LoVo (cell line): ENCODE measurements at places on chromosomes 12 and 14.

DNA sequence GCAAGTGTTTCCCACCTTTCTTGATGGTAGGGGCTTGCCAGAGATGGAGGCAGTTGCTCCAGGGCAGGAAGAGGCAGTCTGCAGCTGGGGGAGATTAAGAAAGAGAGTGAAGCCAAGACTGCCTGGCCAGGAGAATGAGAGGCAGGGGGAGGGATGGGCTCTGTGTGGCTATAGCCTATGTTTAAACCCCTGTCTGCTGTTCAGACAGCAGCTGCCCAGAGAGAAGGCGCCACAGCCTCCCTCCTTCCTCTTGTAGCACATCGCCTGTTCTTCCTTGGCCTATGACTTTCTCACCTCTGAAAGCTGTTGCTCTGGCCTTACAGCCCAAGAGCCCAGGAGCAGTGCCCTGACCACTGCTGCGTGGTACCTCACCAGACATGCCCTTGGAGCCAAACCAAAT, 61.7 kb downstream of the EMP1 start:
- no peak for DNase-seq

GRCh38 chr12:14982562-14982961, 9.7 kb downstream of the PDE6H start:
- DNase-seq = no peak

DNA sequence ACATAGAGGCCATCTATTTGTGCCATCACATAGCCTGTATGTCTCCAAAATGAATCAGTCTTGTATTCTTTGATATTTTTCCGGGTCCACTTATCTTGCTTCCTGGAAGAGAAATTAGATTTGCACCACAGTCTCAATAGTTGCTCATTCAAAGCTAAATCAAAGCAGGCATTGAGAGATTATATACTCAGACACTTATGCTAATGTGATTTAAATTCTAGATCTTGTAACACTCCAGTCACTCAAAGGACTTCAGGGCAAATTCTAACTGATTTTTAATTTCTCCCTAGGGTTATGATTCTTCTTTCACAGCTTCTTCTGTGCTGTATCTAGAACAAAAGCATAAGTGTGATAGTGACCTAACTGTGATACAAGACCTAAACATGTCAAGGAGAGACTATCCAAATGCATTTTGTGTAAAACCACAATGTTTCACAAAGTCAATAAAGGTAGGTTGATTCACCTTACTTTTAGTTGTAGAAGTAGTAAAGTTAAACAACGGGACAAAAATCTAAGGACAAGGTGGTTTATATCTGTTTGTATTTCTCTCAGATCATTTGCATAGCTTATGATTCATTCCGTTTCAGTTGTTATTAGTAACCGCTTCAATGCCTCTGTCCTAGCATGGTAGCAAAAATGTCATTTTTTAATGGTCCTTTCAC, 26.8 kb downstream of the PLBD1 start:
- DNase-seq = no peak

- no peak for DNase-seq
Observed at GRCh38 chr14:71956920-71957563, 24.8 kb downstream of the RGS6 start.

GRCh38 chr12:49008943-49009342, 9.6 kb downstream of the PRKAG1 start:
- no peak for DNase-seq

GRCh38 chr12:85325442-85325841, 45.4 kb downstream of the ALX1 start:
- no peak for DNase-seq

DNA sequence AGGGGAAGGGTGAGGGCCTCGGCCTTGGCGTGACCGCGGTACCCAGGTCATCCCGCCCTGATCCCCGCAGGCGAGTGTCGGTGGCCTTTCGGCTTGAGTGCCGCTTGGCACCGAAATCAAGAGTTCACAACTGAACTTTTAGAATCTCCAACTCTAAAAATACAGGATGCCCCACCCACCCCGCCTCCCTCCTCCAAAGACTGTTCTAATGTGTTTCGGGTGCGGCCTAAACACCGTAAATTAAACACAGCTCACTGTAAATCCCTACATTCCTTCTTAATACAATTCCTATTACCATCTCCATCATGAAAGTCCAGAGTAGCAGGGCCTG, 11.4 kb downstream of the SCNN1A start:
- DNase-seq = no peak

DNA sequence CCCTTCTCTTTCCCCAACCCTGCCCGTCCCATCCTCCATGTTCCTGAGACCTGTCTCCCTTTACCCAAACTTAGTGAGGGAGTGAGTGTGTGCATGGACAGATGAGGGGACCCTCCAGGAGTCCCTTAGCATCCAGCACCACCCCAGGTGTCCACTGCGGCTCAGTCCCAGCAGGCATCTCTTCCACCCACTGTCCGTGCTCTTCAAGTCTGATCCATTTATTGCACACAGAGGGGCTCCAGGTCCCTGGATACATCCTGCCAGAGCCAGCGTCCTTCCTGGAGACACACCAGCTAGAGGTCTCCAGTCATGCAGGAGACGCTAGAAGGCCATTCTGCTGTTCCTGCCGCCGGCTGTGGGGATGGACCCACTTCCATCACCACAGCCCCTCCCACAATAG, 239.2 kb downstream of the ADGRD1 start:
- DNase-seq = no peak

DNA sequence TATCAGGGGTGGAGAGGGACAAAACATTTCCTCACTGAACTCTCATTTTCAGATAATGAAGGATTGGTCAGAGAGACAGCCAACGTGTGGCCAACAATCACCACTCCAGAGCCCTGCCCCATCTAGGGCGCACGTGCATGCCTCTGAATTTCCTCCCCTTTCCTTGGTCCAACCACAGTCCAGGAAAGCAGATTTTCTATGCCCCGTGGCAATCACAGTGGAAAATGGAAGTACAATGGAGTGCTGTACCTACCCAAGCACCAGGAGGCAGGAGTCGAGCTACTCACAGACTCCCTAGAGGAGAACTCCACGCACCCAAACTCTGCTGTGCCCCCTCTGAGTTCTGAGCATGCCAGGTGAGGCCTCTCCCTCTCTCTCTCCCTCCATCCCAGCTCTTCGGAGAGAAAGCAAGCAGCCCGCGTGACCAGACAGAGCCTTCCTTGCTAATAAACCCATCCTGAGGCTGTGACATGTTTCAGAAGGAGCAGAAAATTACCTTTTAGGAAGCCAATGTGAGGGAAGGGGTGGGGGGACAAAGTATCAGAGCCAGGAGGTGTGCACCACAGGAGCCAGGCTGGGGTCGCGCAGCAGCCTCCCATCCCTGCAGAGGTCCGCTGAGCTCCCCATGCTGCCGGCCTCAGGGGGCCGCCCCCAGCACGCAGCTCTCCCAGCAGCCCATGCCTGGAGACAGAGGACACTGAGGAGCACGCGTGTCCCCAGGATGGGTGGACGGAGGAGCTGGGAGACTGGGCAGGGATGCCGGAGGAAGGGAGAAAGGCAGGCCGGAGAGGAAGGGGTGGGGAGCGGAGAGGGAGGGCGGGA, 73.4 kb downstream of the PITPNM2 start:
- no peak for DNase-seq

DNA sequence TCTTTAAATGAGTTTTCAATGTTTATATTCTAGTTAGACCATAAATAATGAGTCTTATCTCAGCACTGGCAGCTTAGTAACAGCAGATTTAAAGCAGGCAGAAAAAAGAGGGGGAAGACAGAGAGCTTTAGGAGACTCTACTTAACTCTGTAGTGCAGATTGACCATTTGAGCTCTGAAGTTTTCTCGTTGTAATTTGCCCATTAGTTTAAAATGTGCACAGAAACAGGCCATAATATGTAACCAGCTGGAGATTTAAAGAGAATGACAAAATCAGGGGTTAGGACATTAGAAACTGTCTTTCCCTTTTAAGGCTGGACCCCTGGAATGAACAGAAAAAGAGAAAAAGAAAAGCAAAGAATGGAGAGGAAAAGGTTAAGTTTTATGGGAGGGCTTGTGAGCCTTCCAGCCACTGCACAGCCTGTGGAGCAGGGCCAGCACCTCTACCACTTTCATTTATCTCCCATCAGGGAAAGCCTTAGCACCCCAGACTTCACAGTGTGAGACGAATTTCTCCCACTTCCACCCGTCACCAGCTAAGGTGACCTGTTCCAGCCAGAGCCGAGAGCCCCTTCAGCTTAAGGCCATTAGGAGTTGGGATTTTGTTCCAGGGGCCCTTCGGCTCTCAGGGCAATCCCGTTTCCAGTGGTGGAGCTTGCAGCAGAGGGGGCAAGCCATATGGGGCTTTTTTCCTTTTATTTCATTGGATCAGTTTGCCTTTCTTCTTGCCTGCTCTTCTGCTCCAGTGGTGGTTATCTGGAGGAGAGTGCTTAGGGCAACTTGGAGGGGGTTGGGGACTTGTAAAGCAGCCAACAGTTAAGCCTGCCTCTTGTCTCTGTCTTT, 8.0 kb downstream of the IL22 start:
- no peak for DNase-seq

DNA sequence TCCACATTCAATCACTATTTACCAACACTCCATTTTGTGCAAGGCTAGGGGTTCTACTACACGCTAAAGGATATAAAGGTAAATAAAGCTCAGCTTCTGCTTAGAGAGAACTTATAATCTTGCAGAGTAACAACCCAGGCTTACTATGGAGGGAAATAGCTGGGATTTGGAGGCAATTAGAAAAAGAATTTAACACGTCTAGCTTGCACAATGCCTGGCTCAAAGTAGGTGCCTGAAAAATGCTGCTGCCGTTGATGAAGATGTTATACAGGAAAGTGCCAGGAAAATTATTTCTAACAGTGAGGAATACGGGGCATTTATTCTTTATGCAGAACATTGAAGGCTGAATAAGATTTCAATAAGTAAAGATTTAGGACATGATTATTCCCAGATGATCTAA, 214.2 kb downstream of the KITLG start:
- no peak for DNase-seq

GRCh38 chr14:26163761-26164160, 434.1 kb downstream of the NOVA1 start:
- DNase-seq = no peak

GRCh38 chr12:54390668-54391551, 6.4 kb upstream of the ZNF385A start:
- DNase-seq = no peak

GRCh38 chr12:57168058-57168457, 20.6 kb upstream of the LRP1-AS start:
- DNase-seq = no peak

GRCh38 chr12:80445083-80445793, 1.2 kb downstream of the PTPRQ start:
- DNase-seq = no peak

GRCh38 chr14:39733741-39734140, 301.5 kb upstream of the FBXO33 start:
- no peak for DNase-seq

- peak; percentile 89 for DNase-seq
Observed at GRCh38 chr14:103576371-103577024, 13.7 kb downstream of the COA8 start.

DNA sequence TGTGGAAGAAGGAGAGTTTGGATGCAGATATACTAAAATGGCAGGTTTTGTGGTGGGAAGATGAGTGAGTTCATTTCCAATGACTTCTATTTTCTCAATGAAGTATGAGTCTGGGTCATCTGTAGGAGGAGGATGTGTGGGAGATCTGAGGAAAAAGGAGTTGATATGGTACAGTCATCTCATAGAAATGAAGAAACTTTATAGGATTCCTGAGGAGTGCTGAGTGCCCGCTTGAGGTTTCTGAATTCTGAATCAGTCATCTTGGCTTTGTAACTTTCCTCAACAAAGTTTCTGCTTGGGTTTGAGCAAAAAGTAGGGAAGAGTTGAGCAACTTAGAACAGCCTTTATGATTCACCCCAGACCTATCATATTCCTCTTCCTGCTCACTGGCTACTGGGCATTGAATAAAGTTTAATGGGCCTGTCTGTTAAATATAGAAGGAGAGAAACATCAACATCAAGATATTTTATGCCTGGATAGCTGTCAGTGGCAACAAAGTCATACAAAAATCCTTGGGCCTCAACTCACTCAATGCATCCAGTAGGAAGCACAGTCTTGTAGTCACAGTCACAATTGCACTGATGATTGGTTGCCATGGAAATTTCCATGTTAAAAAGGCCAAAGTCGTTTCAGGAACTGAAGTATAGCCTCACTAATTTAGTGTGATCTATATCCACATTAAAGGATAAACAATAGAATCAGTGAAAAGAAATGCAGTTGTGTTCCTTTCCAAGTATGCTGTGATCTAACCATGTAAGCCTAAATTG, 284.7 kb downstream of the DUSP6 start:
- no peak for DNase-seq

GRCh38 chr12:76636121-76636692, 76.6 kb upstream of the OSBPL8 start:
- no peak for DNase-seq

GRCh38 chr12:132581348-132582057, 28.9 kb downstream of the LRCOL1 start:
- no peak for DNase-seq

- no peak for DNase-seq
Observed at GRCh38 chr12:65943388-65944137, 119.3 kb downstream of the HMGA2 start.

DNA sequence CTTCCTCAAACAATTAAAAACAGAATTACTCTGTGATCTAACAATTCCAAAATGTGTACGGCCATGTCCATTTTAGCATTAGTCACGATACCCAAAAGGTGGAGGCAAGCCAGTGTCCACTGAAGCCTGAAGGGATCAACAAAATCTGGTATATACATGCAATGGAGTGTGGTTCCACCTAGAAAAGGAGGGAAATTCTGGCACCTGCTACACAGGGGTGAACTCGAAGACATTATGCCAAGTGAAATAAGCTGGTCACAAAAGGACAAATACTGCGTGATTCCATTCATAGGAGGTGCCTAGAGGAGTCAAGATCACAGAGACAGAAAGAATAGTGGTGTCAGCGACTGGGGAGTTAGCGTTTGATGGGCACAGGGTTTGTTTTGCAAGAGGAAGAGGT, 331.4 kb downstream of the MED13L start:
- DNase-seq = no peak

GRCh38 chr12:108234158-108234557, 105.0 kb downstream of the CMKLR1 start:
- DNase-seq = no peak

DNA sequence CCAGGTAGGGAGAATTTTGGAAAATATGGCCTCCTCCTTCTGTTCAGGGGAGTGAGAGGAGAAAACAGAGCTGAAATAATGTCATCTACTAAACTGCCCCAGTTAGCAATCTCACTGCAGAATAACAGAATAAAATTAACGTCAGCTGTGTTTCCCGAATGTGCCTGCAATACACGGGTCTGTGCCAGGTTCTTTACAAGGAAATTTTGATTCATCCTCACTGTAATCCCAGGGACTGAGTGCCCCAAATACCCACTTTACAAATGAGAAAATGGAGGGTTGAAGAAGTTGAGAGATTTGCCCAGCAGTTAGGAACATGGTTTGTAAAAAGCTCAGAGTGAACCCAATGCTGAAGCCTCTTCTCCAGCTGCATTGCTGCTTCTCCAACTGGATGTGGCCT, 21.3 kb upstream of the SERPINA6 start:
- no peak for DNase-seq

DNA sequence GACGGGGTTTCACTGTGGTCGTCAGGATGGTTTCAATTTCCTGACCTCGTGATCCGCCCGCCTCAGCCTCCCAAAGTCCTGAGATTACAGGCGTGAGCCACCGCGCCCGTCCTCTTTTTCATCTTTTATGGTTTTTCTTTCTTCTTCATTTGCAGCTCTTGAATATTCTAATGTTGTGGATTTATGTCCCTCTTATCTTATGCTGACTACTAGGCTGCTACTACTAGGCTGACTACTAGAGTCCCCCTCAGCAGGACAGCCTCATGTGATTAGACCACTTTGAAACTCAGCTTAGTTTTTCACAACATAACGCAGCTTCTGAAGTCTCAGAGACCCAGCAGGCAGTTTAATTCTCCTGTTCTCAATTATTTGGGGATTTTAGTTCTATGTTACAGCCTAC, 857 bp upstream of the CLEC4E start:
- DNase-seq = no peak

GRCh38 chr12:89863968-89864367, 155.3 kb upstream of the ATP2B1 start:
- no peak for DNase-seq
